ENCODE measurements at places on chromosomes 1 and 21.

DNA sequence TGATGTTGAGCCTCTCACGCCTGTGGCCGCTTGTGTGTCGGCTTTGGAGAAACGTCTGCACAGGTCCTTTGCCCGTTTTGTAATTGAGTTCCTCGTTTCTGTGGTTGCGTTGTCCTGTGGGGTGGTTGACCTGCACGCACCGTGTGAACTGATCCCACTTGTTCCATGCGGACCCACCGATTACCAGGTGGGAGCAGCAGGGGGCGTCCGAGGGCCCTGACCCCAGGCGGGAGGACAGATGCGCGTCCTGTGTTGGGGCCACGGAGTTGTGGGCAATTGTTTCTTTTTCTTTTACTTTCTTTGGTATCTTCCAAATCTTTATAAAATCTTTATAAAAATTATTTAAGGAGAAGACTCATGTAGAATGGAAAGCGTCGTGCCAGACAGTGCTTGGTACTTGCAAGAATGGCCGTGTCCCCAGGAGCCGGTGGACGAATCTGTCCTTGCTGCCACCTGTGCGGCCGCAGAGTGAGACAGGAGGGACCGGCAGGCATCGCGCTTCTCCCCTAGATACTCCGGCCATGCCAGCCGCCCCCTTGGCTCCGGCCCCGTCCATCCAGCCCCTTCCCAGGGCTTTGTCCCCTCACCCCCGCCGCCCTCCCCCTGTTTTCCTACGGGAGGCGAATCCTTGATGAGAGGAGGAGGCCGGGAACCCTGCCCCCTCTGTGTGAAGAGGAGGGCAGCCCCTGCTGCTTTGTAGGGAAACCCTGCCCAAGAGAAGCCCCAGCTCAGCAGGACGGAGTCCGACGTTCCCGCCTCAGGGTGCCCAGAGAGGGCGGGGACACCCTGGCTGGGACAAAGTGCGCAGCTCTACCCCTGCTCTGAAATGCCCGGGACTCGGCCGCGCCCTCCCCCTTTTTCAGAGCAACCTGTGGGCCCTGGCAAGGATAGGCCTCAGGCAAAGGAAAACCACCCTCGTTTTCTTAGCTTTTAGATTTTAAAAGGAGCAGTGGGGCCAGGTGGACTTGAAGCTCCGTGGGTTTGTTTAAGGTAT lies 41.7 kb downstream of the PRKCZ start:
- DNase-seq: peak; percentile 32

- DNase-seq: no peak
These were observed 4.2 kb upstream of the COL6A1 start for GRCh38 chr21:45977396-45977795.

- DNase-seq: no peak
These were observed 191.2 kb downstream of the TRABD2B start for GRCh38 chr1:47805921-47806361.

DNA sequence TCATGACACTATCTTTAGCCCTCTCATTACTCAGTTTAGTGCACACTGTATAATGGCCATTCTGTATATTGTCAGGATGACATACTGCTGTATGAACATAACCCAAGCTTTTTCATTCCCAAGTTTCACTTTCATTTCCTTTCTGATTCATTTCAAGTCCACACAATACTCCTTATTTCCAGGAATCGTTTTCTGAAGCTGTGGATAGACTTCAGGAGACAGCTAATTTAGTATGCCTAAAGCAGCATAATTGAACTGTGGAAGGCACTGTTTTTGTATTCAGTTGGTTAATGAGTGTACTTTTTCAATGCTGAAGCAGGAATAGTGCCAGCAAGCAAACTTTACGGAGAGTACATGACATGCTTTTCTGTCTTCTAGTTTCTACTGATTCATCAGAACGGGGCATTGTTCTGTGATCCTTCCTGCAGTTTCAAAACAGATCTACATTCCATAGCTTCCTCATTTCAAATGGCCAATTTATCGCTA lies 578.5 kb upstream of the ZP4 start:
- DNase-seq: no peak

- DNase-seq: no peak
These were observed 16.1 kb upstream of the LRRC3 start for GRCh38 chr21:44439211-44439600.

DNA sequence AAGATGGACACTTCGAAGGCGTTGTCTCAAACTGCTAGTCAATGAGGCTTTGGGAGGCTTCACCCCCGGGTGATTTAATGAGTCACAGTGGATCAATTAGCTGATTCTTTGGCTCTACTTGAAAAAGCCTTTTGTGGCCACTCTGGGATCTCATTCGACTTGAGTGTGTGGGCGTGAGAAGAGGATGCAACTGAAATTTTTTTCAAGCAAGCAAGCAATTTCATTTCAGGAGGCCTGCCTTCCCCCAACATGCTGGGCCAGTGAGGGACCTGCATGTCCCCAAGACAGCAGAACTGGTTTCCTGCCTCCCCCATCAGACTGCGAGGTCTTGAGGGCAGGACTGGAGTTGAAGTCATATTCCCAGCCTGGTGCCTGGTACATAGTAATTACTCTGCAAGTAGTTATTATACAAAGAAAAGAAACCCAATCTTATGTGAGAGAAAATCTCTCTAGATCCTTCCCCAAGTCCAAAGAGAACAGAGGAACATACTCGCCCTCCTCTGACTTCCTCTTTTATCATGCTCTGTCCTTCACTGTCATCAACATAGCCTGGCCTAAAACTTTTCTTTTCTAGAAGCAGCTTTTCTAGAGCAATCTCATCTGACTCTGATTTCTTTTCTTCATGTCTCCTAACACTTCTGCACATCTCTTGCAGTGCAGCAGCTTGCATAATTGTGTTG lies 22.7 kb downstream of the SYT6 start:
- DNase-seq: no peak

- no peak for DNase-seq
These were observed 37.8 kb upstream of the S1PR1 start for GRCh38 chr1:101198842-101199636.

- DNase-seq: peak; percentile 65
These were observed 53.7 kb downstream of the KCNJ6 start for GRCh38 chr21:37862536-37862935.

DNA sequence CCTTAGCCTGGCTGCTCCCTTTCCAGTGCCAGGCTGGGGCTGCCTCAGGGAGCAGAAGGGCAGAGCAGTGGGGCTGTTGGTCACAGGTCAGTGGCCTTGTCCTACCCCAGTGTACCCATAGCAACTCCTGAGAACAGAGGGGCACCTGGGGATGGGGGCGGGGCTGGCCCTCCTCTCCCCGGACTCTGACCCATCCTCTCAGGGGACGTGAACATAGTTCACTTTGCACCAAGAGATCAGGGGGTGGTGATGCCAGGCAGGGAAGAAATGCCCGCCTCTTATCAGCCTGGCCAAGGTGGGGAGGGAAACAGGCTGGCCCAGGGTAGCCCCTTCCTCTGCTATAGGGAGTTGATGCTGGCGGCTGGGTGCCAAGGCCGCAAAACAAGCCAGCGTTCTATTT lies 4.9 kb downstream of the ETNK2 start:
- no peak for DNase-seq

- DNase-seq: no peak
These were observed 66.9 kb upstream of the TINAGL1 start for GRCh38 chr1:31509124-31510072.

- DNase-seq: peak; percentile 38
These were observed 217.3 kb downstream of the PTPRU start for GRCh38 chr1:29453502-29454240.

DNA sequence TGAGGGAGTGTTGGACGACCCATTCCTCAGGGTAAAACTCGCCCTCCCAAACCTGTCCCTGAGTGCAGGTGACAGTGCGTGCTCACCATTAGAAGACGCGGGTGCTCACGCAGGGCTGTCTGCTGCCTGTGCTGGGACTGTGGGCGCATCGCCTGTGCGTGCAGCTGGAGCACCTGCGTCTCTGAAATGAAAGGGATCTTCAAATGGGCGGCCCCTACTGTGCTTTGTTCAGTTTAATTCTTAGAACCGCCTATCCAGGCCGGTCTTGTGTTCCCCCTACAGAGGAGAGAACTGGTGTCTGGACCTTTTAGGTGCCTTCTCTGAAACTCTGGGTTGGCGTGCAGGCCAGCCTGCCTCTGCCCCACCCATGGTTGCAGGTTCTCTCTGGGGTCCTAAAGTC lies 125.8 kb downstream of the PCBP3 start:
- no peak for DNase-seq

GRCh38 chr1:34262023-34262853 lies 85.5 kb downstream of the C1orf94 start:
- DNase-seq: no peak

- DNase-seq: no peak
These were observed 20.6 kb upstream of the CENPF start for GRCh38 chr1:214582289-214582891.

DNA sequence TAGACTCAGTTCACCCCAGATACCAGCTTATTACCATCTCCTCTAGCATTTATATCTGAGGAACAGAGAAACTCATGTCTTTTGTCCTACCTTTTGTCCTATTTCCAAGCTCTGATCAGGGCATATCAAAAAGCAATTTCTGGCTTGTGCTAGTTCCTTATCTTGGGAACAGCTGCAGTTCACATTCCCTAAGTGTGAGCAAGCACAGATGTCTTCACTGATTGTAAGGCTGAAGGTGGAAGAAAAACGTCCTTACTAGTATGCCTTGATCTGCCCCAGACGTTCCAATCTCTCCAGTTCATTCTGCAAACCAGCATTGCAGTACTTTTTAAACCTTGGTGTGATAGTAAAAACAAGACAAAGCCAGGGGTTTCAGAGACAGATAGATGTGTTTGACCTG lies 139.8 kb downstream of the NCAM2 start:
- no peak for DNase-seq

- DNase-seq: no peak
These were observed 9.5 kb downstream of the ATP1B1 start for GRCh38 chr1:169115891-169116585.

- no peak for DNase-seq
These were observed 11.7 kb upstream of the ANGPTL3 start for GRCh38 chr1:62585469-62586155.

GRCh38 chr21:45050797-45051489 lies 23.4 kb upstream of the ADARB1 start:
- DNase-seq: no peak

DNA sequence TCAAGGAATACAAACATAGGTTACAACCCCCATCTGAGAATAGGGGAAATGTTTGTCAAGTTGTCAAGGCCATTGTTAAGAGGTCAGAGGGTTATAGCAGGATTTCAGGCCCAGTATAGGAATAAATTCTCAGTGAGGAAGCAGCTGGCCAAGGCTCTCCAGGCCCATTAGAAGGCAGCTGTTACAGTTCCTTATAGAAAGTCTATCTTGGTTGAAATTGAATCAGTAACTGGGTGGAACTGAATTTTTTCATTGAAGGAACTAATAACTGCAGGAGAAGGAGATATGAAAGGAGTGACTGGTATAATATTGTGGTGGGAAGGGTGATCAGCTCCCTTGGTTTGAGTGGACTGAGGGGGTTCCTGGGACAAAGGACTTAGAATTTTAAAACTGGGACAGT lies 134.1 kb downstream of the CYYR1 start:
- DNase-seq: no peak

DNA sequence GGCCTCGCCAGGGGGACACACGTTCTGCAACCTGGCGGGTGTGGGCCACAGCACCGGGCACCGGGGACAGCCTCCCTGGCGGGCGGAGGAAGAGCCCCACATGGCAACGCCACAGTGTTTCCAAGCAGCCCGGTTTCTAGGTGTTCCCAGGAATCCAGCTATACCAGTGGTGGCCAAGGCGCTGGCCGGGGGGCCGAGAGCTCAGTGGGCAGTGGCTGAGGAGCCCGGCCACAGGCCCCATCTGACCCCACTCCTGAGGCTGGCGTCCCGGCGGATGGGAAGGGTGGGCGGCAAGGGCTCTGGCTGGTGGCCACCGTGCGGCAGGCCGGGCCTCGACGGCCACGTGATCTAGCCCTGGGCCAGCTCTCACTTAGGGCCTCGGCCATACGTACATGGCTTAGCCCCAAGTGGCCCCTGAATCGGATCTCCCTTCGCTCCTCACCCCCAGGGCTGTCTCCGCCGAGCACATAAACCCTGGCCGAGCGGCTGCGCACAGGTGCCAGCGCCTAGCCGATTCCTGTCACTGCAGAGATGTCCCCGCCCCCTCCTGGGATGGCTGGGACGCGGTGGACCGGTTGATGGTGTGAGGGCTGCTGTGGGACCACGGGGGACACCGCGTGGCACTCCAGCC lies 68.7 kb downstream of the MORN1 start:
- peak; percentile 65 for DNase-seq
